ENCODE measurements at places on chromosomes 1 and 21.

- peak; percentile 77 for DNase-seq
These were observed 9.6 kb downstream of the PROK1 start for GRCh38 chr1:110460253-110461220.

DNA sequence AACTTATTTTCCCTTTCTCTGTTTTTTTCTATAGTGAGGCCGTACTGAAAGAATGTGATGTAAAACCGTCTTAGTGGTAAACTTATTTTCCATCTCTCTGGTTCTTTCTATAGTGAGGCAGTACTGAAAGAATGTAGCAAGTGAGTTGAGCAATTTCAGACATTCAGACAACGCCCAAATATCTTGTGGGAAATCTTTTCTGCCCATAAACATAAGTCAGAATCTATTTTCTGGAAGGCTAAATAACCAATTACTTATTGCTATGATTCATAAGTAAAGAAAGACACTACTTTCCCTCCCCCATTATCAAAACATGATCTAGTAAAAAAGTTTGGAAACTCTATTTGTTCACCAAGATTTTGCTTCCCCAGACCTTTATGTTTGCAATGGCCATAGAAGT, 18.8 kb upstream of the SCCPDH start:
- no peak for DNase-seq

DNA sequence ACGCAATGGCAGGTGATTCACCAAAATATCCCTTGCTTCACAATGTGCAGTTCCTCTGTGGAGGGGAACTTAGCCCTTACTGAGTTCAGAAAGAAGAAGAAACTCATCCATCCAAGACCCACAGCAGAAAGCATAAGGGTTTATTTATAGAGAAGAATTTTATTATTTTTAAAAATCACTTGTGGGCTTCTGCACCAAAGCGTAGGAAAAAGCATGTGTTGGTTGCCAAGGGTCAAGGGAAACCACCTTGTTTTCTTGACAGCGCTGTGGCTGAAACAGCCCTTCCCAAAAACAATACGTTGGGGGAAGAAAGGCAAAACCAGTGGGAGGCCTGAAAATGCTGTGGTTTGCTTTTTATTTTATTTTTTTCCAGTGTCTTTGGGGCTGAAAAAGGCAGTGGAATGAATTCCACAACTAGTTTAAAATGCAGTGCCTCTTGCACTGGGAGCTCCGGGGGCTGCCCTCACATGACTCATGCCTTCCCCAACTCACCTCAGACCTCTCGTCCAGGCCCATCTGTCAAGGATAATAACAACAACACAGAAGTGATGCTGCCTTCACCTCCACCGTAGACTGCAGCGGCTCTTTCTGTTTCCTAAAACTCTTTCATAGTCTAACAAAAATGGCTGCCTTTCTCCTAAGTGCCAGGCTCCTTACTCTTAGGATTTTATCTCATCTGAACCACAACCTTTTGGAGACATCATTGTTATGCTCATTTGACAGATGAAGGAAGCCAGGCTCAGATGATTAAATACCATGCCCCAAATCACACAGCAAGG, 224.2 kb upstream of the JUN start:
- DNase-seq: no peak

- DNase-seq: no peak
These were observed 11.2 kb downstream of the SPATA46 start for GRCh38 chr1:162365284-162366020.

DNA sequence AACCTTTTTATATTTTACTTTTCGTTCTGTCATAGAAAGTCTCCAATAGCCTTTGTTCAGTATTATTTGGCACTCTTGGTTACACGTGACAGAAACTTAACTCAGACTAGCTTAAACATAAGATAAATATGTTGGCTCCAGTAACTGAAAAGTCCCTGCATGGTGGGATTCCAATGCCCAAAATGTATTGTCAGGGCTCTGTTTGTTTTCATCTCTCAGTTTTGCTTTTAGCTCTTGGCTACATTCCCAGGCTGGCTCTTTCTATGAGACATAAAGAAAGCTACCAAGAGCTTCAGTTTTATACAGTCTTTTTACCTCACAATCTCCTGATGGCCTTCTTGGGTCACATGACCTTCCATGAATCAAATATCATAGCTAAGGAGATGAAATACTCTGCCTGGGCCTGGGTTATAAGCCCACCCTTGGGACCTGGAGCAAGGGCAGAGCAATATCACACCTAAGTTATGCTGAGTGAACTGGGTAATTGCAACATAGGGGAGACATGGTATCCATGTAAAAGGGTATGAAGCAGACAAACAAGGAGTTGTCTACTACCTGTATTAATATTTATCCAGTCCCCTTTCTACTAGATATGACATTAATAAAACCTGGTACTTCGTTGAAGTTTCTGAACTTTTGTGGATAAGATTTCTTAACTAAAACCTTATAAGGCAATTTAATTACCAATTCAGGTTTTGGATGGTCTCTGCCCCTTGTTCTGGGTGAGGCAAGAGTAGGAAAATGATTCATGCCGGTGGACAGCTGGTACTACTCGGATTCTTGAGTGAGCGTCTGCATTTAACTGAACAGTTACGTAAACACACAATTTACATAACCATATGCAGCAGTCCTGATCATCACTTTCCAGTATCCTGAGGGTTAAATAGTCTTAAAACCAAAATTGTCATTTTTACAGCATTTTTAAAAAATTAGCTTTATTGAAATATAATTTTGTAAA, 442.3 kb downstream of the GPATCH2 start:
- DNase-seq: peak; percentile 9

DNA sequence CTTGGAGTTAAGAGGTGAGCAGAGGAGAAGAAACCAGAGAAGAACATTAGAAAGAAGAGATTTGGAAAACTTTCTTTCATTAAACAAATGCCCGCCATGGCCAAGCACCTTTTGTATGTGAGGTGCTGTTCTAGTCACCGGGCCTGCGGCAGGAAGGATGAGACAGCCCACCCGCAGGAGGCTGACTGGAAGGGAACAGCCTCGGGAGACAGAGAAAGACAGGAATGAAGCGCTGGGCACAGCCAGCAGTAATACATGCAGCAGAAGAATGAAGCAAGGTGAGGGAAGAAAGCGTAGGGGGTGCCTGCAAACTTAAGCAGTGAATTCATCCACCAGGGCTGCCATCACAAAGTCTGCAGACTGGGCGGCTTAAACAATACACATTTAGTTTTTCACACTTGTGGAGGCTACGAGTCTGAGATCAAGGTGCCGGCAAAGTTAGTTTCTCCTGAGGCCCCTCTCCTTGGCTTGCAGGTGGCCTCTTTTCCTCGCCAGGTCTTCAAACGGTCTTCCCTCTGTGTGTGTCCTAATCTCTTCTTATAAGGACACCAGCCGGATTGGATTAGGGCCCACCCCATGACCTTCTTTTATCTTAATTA, 188.1 kb downstream of the PSMG1 start:
- DNase-seq: no peak

- DNase-seq: no peak
These were observed 107.7 kb downstream of the BACH1 start for GRCh38 chr21:29406385-29406784.

GRCh38 chr1:184019069-184019468, 18.5 kb downstream of the COLGALT2 start:
- DNase-seq: no peak

DNA sequence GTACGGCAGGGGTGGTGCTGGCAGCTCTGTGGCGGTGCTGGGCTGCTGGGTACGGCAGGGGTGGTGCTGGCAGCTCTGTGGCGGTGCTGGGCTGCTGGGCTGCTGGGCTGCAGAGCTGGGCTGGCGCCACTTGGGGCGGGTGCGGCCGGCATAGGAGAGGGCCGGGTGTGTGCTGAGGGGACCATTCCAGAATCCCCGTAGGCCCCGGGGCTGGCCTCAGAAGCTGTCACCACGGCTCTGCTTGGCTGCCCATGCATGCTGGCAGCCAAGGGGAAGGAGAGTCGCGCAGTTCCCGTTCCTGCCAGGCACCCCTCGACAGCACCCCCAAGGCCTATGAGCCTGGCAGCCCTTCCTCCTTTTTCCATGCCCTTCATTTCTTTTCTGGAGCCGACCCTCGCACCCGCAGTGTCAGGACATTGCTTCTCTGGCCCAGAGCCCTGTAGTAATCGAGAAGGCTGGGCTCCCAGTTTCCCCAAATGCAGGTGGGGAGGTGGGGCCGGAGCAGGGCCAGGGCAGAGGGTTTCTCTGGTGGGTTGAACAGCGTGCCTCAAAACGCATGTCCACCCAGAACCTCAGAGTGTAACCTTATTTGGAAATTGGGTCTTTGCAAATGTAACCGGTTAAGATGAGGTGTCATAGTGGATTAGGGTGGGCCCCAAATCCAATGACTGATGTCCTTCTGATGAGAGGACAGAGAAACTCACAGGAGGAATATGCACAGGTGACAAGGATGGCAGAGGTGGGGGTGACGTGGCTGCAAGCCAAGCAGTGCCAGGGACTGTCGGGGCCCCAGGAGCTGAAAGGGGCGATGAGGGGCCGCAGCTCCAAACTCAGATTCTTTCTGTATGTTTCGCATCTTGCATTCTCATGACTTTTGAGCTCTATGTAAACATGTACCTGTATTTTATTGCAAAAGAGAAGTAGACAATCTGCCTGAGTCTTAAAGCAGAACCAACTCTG, 71.0 kb upstream of the ACTRT2 start:
- DNase-seq: no peak

- no peak for DNase-seq
These were observed 18.2 kb upstream of the FMO4 start for GRCh38 chr1:171295821-171296220.

GRCh38 chr21:43731891-43732711, 13.2 kb downstream of the PDXK start:
- DNase-seq: peak; percentile 73

GRCh38 chr1:18299441-18300338, 181.0 kb upstream of the KLHDC7A start:
- DNase-seq: peak; percentile 35

GRCh38 chr21:42130441-42130840, 59.3 kb downstream of the UMODL1 start:
- no peak for DNase-seq

DNA sequence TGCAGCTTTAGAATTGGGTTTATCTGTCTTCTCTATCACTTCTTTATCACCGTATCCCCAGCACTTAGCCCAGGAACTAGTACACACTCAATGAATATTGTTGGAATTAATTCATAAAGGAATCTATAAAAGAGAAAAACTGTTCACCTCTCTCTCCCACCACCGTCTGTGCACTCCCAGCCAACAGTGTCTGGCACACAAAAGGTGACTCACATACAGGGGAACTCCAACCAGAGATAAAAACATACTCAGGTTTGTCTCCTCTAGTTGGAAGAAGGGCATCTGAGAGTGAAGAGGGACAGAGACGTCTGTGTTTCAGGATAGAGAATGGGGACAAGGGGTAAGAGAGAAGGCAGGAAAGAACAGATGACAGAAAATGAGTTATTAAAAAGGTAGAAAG, 10.0 kb downstream of the ITLN1 start:
- DNase-seq: no peak

DNA sequence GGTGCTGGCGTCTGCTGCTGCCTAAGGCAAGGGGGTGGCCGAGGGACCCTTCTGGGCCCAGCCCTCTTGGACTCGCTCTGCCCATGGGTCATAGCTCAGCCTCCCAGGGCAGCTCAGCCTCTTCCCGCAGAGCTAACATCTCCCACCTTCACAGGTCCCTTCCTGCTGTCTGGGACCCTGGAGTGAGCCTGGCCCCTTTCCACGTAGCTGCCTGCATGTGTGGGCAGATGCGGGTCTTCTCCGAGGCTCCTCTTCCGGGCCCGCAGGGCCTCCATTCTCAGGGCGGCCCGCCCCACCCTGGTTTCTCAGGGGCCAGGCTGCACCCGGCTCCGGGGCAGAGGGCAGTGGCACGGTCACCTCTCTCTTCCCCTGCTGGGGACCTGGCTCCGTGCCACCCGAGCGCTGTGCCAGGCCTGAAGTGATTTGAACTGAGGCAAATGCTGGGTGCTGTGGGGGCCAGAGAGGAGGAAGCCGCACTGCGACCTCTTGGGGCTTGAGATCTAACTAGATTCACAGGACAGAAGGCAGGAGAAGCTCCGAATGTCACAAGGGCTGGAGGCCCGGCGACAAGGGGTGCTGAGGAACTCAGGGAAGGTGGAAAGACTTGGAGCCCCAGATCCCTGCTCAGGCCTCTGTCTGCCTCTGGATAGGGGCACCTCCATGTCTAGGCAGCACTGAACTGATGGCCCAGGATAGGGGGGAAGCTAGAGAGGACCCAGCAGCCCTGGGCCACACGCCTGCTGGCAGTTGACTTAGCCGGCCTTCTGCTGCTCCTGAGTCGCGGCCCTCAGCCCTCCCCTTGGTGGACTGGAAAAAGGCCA, 40.7 kb downstream of the COQ8A start:
- no peak for DNase-seq

DNA sequence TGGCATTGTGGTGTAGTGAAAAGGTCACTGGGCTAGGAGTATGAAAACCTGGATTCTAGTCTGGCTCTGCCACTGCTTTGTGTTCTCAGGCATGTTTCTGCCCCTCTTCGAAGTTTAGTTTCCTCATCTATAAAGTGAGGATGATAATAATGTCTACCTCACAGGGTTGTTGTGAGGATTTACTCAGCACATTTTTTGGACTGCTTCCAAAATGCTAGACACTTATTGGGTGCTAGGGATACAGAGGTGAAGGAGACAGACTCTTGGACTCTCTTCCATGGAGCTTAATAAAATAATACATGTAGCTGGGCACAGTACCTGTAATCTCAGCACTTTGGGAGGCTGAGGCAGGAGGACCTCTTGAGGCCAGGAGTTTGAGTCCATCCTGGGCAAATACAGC, 3.6 kb downstream of the KIF2C start:
- DNase-seq: no peak

- no peak for DNase-seq
These were observed 1.8 kb downstream of the ATP2B4 start for GRCh38 chr1:203628201-203629015.

DNA sequence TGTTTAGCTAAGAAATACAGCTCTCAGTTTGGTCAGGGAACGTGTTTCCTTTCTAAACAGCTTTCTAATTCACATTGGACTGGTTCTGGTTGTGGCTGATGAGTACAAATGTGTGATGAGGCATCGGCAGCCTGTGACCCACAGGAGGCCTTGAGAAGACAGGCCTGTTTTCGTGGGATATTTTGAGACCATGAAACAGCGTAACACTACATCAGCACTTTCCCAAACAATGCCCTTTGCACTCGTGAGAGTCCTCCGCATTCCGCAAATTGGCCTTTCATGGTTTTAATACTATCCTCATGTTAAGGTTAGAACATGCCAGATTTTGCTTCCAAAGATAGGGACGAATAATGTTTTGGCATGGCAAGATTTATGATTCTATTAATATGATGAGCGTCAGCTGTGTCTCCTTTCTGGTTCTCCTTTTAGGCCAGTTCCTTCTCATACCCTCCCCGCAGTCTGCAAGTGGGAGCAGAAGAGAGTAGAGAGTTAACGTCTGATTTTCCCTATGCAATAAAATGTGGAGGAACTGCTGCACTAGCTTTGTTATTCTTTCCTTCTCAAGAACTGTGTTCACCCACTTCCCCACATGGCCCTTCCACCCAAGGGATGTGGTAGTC, 84.3 kb upstream of the L1TD1 start:
- DNase-seq: no peak

GRCh38 chr1:39727932-39728317, 10.8 kb upstream of the PPIE start:
- peak; percentile 6 for DNase-seq

- DNase-seq: no peak
These were observed 270.2 kb downstream of the DISC1 start for GRCh38 chr1:231896806-231897205.
